Glutamatergic neuron (in vitro differentiated cells): ENCODE measurements at places on chromosomes 12 and 14. TPM values are rescaled to one million over a fixed set of nuclear protein-coding genes. Genes with fewer than 3 reads are reported as not detected.
A peak's percentile ranks its signal among the peaks of the same experiment; 100 is the strongest.

Gene KRT80
- not detected for total RNA-seq

Gene SRRM4
- 183 TPM for total RNA-seq

Gene IL31
- not detected for total RNA-seq

GRCh38 chr12:120439646-120440247 lies 1.8 kb downstream of the COX6A1 start:
- no peak overlapping the region for H3K27ac ChIP-seq
- H3K4me1 ChIP-seq: no peaks in the 10 kb centered on the region
- peaks cover 2% of the 10 kb centered on the region for H3K27me3 ChIP-seq
- peak; percentile 67 for DNase-seq
- no peaks in the 10 kb centered on the region for H3K36me3 ChIP-seq
- H3K4me3 ChIP-seq: peak overlapping the region; percentile 62

DNA sequence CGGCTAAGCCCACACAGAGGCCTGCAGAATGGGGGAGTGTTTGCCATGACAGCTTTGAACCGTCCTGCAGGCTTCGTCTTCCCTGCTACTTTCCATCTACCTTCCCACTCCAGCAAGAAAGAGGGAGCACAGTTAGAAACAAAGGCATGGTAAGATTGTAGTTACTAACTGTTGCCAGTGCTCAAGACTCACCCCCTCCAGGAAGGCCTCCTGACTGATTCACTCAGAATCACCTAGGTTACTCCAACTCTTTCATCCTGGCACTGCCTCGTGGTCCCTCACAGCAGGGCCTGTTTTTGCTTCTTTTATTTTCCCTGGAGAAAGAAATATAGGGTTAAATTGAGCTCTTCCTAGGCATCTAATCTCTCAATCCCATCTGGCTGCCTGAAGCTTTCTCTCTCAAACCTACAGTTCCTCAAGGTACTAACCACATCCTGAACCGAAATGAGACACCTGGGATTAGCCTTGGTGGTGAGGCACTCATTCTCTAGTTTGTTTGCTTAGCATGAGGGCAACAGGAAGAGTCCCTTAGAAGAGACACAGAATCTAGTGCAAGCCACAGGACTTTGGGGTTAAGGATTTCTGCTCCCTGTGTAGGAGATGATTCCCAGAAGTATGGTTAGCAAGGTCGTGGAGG lies 7.8 kb downstream of the GALNT6 start:
- DNase-seq: no peak
- H3K27me3 ChIP-seq: no peaks in the 10 kb centered on the region
- H3K4me1 ChIP-seq: peaks cover 6% of the 10 kb centered on the region
- no peaks in the 10 kb centered on the region for H3K36me3 ChIP-seq
- no peak overlapping the region for H3K27ac ChIP-seq

DNA sequence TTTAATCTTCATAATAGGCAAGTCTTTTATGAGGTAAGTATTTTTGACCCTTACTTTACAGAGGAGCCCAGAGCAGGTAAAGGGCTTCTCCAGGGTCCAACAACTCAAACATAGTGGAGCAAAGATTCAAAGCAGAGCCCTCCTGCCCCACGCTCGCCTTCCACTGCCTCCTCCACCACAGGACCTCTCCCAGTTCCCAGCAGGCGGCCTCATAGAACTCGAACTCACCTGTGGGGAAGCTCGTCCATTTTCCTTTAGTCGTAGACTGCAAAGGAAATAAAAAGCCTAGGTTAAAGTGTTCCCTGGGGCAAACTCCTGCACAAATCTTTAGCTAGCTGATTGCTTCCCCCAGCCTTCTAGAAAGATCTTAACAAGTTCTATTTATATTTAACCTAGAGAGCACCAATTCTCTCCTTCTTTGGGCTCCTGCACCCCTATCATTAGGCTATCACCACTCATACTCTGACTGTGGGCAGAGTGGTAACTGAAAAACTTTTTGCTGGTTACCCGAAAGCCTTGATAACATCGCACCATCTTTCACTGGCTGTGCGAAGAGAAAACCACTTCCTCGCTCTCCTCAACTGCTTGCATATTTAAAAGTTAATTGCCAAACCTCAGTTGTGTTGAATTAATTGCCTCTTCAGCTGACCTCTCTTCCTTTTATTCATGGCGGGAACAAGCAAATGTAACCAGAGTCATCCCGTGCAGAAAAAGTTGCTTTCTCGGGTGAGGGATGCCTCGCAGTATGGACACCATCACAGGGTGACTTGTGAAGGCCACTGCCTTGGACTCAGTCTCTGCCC lies 299.6 kb downstream of the DPF3 start:
- H3K27ac ChIP-seq: no peak overlapping the region
- H3K27me3 ChIP-seq: no peaks in the 10 kb centered on the region
- no peak for DNase-seq

GRCh38 chr12:5868625-5869295 lies 76.3 kb downstream of the ANO2 start:
- H3K27me3 ChIP-seq: peaks cover 3% of the 10 kb centered on the region
- DNase-seq: no peak
- peaks cover 5% of the 10 kb centered on the region for H3K4me1 ChIP-seq
- no peaks in the 10 kb centered on the region for H3K36me3 ChIP-seq
- H3K27ac ChIP-seq: no peak overlapping the region
- H3K4me3 ChIP-seq: no peak overlapping the region
